ENCODE measurements at places on chromosomes 7 and 10. TPM values are rescaled to one million over a fixed set of nuclear protein-coding genes. Genes with fewer than 3 reads are reported as not detected.

The INA gene
- total RNA-seq: 0.08 TPM

The AKR1C4 gene
- total RNA-seq: not detected

The FAM25C gene
- not detected for total RNA-seq

The OR6B1 gene
- not detected for total RNA-seq

The ELFN1 gene
- total RNA-seq: 39.0 TPM

The NEUROD6 gene
- not detected for total RNA-seq

The OR2A42 gene
- total RNA-seq: not detected

DNA sequence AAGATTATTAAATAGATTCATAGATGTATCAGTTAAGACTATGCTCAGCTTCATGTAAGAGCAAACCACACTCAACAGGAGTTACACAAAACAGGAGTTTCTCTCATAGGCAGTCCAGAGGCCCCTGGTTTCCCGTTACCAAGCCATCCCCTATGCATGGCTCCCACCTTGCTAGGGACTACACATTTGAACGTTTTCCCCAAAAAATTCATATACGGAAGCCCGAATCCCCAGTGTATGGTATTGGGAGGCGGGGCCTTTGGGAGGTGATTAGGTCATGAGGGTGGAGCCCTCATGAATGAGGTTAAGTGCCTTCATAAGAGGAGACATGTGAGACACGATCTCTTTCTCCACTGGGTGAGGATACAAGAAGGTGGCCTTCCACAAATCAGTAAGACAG lies 29.1 kb downstream of the RSU1 start:
- no peak for DNase-seq

DNA sequence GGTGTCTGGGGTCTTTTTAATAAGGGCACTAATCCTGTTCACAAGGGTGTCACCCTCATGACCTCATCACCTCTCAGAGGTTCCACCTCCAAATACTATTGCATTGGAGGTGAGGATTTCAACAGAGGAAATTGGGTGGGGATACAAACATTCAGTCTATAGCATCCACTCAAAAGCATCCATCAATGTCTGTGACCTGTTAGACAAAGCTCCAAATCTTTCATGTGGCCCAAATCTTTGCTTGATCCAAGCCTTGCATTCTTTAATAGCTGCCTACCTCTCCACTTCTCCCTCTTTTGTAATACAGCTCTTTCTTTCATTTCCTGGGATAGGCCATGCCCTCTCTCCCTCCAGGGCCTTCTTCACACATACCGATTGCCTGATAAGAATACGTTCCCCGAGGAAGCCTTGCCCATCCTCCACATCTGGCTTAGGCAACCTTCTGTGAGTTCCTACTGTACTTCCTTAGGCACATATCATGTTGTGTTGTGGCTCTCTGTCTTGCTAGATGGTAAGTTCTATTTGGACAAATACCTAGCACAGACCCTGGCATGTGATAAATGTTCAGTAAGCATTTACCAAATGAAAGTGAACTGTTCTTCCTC lies 66.1 kb downstream of the CREM start:
- no peak for DNase-seq

- DNase-seq: peak; percentile 55
These were observed 56.7 kb downstream of the IDE start for GRCh38 chr10:92517034-92517655.

DNA sequence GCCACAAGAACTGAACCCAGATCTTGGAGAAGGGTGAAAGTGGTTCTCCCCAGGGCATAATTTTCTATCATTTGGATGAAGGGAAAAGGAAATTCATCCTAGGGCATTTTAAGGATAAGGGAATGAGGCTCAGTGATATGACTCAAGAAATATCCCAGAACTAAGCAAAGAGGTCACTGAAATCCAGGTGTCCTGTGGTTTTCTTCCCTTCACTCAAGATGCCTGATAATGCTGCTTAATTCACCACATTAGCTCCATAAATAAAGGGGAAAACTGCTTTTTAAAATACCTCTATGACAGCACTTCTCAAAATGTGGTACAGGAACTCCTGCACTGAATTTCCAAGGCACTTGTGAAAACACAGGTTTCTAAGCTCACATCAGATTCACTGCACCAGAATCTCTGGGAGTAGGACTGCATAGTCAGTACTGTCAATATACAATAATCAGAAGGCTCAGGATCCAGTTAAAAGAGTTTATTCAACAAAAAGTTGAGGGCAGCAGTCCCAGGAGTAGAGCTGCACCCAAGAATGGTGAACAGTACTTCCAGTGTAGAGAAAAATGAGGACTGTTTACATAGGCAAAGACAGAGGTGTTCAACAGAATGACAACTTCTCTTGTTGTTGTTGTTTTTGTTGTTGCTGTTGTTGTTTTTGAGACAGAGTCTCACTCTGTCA lies 2.9 kb downstream of the IFIT3 start:
- no peak for DNase-seq

DNA sequence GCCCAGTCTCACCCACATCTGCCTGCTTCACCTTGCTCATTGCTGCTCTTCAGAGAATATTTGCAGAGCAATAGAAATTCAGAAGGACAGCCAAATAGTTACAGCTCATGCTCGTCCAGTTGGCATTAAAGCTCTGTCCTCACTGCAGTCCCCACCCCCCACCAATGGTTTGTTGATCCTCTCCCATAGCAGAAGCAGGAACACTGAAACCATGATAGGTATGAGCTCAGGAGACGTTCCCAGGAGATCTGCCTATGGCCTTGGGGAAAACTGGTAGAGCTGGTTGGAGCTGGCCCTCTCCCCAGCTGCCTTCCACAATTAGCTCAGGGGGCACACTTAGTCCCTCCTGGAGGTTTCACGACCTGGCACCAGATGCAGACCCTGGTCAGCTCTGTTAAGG lies 68.6 kb upstream of the KMT2C start:
- DNase-seq: no peak

DNA sequence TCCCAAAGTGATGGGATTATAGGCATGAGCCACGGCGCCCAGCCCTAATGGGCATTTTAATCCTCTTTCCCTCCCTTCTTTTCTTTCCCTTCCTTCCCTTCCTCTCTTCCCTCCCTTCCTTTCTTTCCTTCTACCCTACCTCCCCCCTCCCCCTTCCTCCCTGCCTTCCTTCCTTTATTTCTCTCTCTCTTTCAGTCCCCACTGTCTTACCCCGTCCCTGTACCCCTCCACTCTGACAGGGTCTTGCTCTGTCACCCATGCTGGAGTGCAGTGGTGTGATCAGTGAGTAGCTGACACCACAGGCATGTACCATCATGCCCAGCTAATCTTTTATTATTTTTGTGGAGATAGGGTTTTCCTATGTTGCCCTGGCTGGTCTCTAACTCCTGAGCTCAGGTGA lies 24.2 kb downstream of the LCOR start:
- DNase-seq: no peak

DNA sequence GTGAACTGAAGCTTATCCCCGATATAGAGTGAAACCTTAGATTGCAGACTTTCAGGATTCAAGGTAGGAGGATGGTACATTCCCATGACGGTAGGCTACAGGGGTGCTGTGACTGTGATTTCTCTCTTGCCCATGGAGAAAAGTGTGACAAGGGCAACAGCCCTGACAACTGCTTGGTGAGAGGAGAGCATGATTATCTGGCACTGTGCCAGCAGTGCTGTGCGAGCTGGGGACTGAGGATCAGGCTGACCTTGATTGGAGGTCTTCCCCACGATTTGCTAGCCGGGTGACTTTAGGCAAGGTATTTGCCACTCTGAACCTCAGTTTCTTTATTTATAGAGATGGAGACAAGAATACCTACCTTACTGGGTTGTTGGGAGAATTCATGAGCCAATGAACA lies 229.5 kb downstream of the PTEN start:
- DNase-seq: no peak

- DNase-seq: no peak
These were observed 68.0 kb upstream of the CCNY start for GRCh38 chr10:35268323-35268722.

DNA sequence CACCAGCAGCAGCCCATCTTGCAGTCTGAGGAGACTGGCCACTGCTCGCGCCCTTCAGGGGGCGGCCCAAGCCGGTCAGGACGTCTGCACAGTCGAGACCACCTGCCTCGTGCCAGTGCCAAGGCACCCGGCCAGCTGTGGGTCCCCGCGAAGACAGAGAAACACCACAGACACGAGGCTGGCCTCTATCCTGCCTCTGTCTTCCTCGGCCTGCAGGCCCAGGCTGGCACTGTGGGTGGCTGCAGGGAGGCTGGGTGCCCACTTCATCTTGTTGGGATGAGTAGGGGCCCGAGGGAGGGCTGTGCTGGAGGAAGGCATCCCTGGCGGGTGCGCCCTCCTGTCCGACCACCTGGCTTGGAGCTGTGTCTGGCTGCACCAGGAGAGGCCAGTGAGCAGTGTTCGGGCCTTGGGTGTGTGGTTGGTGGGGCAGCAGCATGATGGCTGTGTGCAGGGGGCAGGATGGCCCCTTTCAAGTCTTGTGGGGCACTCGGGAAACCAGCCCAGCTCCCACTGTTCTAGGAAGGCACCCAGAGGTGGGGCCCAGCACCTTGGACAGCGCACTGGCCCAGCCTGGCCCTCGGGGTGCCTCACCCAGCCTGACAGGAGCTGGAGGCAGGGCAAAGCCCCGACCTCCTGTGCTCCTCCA lies 7.3 kb downstream of the DPYSL4 start:
- no peak for DNase-seq

GRCh38 chr7:2170576-2171521 lies 61.9 kb downstream of the MAD1L1 start:
- no peak for DNase-seq

GRCh38 chr10:99531026-99531695 lies 1.6 kb upstream of the NKX2-3 start:
- no peak for DNase-seq

- no peak for DNase-seq
These were observed 85.1 kb downstream of the CARD11 start for GRCh38 chr7:2958416-2959102.

- no peak for DNase-seq
These were observed 6.6 kb upstream of the IGFBP3 start for GRCh38 chr7:45927721-45928120.

- DNase-seq: peak; percentile 33
These were observed 39.8 kb upstream of the TRIM8 start for GRCh38 chr10:102604439-102604841.

DNA sequence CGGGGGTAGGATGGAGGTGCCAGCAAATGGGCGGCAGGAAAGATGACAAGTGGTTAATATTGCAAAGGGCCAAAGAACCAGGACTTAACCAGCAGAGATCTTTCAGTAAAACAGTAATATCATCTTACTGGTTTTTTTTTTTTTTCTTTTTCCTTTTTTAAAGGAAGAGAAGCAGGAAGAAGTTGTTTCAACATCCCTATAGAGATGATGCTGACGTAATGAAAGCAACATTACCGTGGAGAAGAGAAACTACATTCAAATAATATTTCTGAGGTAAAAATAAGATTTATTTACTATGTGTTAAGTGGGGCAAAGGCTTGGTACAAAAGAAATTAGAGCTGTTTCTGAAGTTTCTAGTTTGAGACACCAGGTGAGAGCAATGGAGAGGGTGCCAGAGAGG lies 11.0 kb downstream of the MINDY3 start:
- no peak for DNase-seq

DNA sequence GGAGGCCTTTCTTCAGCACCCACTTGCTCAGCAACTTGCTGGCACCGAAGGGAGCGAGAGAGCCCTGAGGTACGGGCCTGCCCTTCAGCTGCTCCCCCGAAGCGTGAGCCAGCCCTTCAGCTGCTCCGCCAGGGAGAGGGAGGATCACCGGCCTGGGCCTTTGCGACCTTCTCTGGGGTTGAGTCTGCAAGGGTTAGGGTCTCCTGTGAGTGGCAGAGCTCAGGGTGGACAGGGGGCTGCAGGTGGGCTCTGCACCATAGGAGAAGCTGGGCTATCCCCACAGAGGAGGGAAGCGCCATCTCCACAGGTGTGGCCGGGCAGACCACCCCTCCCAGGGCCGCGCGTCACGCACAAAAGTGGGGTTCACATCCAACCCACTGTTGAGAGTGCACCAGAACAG lies 490.6 kb upstream of the FOXK1 start:
- DNase-seq: no peak

DNA sequence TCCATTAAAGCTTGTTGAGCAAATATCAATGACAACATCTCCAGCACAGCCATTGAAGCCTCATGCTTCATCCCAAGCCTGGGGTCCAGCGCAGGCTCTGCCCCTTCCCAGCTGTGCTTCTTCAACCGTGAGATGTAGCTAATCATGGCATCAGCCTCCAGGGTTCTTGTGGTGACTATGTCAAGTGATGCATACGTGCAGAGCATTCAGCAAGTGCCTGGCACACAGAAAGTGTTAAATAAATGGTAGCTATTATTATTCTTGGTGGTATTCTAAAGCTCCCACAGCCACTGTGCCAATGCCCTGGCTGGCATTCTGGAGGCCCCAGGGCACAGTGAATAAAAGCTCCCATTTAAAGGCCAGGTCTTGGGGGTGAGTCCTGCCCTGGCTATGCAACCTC lies 146.6 kb downstream of the WDR11 start:
- no peak for DNase-seq

DNA sequence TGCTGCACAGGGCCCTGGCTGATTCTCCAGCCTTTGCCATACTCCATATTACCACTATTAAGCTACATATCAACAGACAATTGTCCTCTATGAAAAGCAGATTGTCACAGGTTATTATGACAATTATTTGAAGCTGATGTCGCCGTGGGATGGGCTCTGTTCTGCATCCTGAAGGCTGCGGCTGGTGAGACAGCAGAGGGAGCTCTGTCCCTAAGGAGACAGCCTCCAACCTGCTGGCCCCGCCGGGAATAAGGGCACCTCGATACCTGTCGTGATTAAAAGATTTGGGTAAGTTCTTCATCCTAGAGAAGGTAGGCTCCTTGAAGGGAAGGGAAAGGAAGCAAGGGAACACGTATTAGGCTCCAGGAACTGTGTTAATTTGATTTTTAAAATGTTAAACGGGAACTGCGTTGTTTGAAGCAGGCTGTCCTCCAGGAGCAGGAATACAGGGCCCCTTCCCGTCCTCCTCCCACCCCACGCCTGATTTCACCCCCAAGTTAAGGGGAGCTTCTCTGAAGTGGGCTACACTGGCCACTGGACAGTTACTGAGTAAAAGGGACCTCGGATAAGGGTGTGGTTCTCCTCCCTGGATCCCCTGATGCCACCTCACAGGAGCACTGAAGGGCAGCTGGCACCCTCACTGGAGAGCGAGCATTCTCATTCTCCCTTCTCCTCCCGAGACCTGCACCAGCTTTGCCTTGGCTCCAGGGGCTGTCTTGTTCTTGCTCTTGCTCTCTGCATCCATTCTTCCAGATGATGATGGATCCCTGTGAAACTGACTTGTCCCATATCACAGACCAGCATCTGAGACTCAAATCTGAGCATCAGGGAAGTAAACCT lies 11.8 kb upstream of the TIAL1 start:
- no peak for DNase-seq

- DNase-seq: no peak
These were observed 13.6 kb downstream of the SVIL start for GRCh38 chr10:29621161-29621560.

Data from Panc1 (cell line).